Spleen (tissue), 13 donors: ENCODE measurements at places on chromosomes 11 and 22. TPM values are rescaled to one million over a fixed set of nuclear protein-coding genes. Genes with fewer than 3 reads are reported as not detected.

Gene TBX1
- total RNA-seq: 0.23 TPM

DNA sequence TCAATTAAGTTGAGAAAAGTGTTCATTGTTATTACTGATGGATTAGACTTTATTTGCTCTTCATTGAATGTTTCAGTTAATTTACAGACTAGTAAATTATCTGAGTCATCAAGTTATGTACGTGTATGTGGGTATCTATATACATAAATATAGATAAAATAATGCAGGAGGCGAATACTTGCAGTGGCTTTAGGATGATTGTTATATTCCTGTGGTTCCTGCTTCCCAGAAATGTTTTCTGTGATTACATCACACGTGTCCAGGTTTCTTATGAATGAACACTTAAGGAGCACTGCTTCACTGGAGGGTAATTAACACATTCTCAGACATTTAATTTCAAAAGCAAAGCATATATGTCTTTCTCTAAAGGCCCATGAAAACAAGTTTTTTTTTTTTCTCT is 28.4 kb downstream of the YAP1 start:
- no peak for DNase-seq
- H3K27me3 ChIP-seq: no peaks in the 10 kb centered on the region
- no peaks in the 10 kb centered on the region for H3K4me1 ChIP-seq
- H3K36me3 ChIP-seq: no peaks in the 10 kb centered on the region
- no peak overlapping the region for H3K27ac ChIP-seq

- DNase-seq: peak; percentile 17
- no peak overlapping the region for H3K27ac ChIP-seq
- H3K27me3 ChIP-seq: no peaks in the 10 kb centered on the region
Observed at GRCh38 chr11:47924184-47924691, 56.1 kb upstream of the PTPRJ start.

- H3K27ac ChIP-seq: no peak overlapping the region
- no peak overlapping the region for H3K4me3 ChIP-seq
- DNase-seq: peak; percentile 72
- H3K27me3 ChIP-seq: no peaks in the 10 kb centered on the region
- peaks cover 26% of the 10 kb centered on the region for H3K36me3 ChIP-seq
Observed at GRCh38 chr11:65114538-65115171, 2.8 kb downstream of the ZNHIT2 start.

Gene ANGPTL5
- total RNA-seq: not detected

- no peak overlapping the region for H3K27ac ChIP-seq
- H3K4me1 ChIP-seq: no peaks in the 10 kb centered on the region
- H3K36me3 ChIP-seq: no peaks in the 10 kb centered on the region
- no peaks in the 10 kb centered on the region for H3K27me3 ChIP-seq
- H3K4me3 ChIP-seq: no peak overlapping the region
Observed at GRCh38 chr11:88950975-88951374, 114.8 kb downstream of the GRM5 start.

GRCh38 chr11:44559207-44559939 is 6.1 kb upstream of the CD82 start:
- peak overlapping the region; percentile 34 for H3K4me3 ChIP-seq
- peak overlapping the region; percentile 45 for H3K27ac ChIP-seq
- DNase-seq: peak; percentile 82
- H3K36me3 ChIP-seq: no peaks in the 10 kb centered on the region
- H3K27me3 ChIP-seq: no peaks in the 10 kb centered on the region

GRCh38 chr11:79668575-79668974 is 227.7 kb upstream of the TENM4 start:
- no peaks in the 10 kb centered on the region for H3K36me3 ChIP-seq
- H3K4me3 ChIP-seq: no peak overlapping the region

DNA sequence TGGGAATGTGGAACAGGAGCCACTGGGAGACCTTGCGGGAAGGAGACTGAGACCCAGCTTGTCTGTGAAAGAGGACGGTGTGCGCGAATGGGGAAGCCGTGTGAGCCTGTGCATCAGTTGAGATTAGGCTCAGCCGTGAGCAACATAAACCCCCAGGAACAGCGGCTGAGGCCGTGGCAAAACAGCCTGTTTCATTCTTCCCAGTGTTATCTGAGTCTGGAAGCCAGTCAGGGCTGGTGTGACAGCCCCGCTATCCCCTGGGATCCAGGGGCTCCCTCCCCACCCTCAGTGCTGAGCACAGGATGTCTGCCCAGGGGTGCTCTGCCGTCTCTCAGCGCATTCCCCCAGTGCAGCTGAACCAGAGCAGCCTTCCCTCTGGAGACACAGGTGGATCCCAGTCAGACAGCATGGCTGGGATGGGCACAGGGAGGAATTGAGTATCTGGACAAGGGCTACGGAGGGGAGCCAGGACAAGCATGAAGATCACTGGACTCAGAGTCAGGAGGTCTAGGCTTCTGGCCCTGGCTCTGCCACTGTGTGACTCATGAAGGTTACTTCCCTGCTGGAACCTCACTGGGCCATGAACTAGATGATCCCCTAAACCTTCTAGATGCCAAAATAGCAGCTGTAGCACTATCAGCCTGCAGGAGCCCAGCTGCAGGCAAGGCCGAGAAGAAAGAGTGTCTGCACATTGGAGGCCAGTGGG is 8.6 kb downstream of the OAF start:
- H3K4me1 ChIP-seq: peaks cover 97% of the 10 kb centered on the region
- peak overlapping the region; percentile 31 for H3K27ac ChIP-seq
- DNase-seq: no peak
- H3K4me3 ChIP-seq: no peak overlapping the region
- H3K27me3 ChIP-seq: no peaks in the 10 kb centered on the region

- H3K27me3 ChIP-seq: no peaks in the 10 kb centered on the region
- no peak for DNase-seq
- H3K4me1 ChIP-seq: peaks cover 29% of the 10 kb centered on the region
- H3K4me3 ChIP-seq: no peak overlapping the region
Observed at GRCh38 chr22:32539631-32540421, 65.2 kb downstream of the FBXO7 start.

Gene MOV10L1
- total RNA-seq: not detected

GRCh38 chr11:75132080-75132479 is 18.8 kb upstream of the SLCO2B1 start:
- no peak for DNase-seq
- no peaks in the 10 kb centered on the region for H3K4me1 ChIP-seq
- H3K27ac ChIP-seq: no peak overlapping the region
- H3K36me3 ChIP-seq: no peaks in the 10 kb centered on the region

Gene FXYD6
- 230 TPM for total RNA-seq
